ENCODE measurements at places on chromosomes 2 and 18. TPM values are rescaled to one million over a fixed set of nuclear protein-coding genes. Genes with fewer than 3 reads are reported as not detected.

- DNase-seq, result no peak
Measured at GRCh38 chr2:108986916-108987510, 2.0 kb downstream of the EDAR start.

The GPAT2 gene
- total RNA-seq, result 1.8 TPM

DNA sequence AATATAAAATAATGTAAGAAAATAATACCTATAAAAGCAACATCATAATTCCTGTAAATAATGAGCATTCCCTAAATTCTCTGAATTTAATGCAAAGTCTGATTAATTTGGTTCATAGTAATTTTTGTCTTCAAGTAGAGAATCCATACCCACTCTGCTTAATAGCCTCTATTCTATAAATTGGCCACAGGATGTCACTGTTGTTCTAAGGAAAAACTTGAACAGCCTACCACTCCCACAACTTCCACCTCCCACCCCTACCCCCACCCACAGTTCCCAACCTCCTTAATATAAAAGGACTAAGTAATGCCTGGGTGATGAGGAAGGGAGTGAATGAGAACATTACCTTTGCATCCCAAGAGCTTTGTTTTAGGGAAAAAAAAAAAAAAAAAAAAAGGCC is 27.2 kb upstream of the BBS5 start:
- DNase-seq, result no peak

GRCh38 chr2:58428096-58429013 is 187.2 kb upstream of the FANCL start:
- no peak for DNase-seq

The NRP2 gene
- total RNA-seq, result 101 TPM
